DMS53 (cell line): ENCODE measurements at places on chromosomes 11 and 22.

GRCh38 chr11:117749541-117749910, 47.5 kb downstream of the DSCAML1 start:
- no peak for DNase-seq

DNA sequence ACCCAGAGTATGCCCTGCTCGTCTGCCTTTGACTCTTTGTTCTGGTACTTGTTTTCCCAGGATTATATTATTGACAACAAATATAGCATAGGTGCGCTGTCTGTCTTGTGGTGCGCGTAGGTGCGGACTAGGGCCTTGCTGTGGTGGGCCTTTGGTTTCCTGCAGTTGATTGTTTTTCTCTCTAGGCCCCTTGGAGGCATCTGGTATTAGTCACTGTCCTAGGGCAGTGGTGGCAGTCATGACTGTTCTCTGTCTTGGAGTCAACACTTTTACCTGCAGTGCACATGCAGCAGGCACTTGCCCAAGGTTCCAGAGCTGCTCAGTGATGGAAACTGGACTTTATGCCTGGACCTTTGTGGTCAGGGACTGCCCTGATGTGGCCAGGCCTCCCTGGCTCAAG, 18.6 kb downstream of the PPP6R2 start:
- no peak for DNase-seq

GRCh38 chr11:68677432-68677831, 6.9 kb upstream of the GAL start:
- DNase-seq: peak; percentile 95

GRCh38 chr11:127651175-127651887, 650.8 kb upstream of the KIRREL3 start:
- DNase-seq: peak; percentile 17

DNA sequence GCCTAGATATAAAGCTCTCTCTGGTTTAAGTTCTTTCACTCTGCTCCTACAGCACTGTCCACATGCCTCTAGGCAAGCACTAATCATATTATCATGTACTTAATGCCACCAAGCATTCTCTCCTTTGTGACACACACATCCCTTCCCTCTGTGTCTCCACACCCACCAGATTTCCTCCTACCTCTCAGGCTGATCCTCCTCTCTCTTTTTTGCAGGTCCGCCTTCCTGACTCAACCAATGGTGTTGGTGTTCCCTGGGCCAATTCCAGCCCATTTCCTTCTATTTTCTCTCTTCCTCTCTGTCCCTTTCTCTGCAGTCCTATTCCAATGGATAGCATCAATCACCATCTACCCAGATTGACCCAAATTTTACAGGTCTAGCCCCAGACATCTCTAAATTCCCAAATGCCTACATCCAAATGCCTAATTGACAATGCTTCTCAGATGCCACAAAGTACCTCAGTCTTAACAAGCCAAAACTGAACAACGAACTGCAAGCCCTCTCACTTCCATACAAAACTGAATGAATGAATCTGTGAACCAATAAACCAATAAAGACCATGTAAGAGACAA, 504 bp upstream of the ZNF215 start:
- peak; percentile 90 for DNase-seq

GRCh38 chr11:57936050-57936418, 87.6 kb upstream of the OR9Q1 start:
- peak; percentile 66 for DNase-seq

DNA sequence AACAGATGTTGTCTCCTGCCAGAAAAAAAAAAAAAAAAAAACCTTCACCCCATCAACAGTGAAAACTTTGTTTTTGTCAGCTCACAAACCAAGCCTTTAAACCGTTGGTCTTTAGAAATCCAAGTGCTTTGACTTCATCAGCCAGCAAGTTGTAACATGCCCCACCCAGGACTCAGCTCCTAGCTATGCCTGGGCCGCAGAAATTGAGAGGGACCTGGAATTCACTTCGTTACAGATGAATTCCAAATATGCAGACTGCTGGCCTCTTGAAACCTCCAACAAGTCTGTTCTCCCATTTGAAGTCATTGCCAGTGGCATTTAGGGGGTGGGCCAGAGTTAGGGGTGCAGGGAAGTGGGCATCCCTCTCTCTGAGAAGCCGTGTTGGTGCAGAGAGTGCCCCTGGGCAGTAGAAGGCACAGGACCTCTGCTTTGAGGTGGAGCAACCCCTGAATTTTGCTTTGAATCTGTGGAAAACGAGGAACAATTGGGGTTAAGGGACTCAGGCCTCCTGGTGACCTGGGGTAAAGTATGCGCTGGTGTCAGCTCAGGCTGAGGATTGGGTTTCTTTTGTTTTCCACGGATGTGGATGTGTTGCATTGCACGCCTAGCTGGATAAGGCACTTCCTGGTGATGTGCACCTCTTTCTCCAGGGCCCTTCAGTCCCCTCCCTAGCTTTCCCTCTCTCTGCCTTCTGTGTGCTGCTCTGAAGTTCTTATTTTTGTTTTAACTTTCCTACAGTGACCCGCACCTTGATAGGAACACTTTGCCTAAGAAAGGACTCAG, 109.5 kb downstream of the DBX1 start:
- no peak for DNase-seq
